Activated T-cell treated with anti-CD3 and anti-CD28 coated beads for 48 hours (primary cell): ENCODE measurements at places on chromosomes 11 and 22.
A peak's percentile ranks its signal among the peaks of the same experiment; 100 is the strongest.

GRCh38 chr22:37784829-37785495, 22.8 kb upstream of the GCAT start:
- no peak for DNase-seq

DNA sequence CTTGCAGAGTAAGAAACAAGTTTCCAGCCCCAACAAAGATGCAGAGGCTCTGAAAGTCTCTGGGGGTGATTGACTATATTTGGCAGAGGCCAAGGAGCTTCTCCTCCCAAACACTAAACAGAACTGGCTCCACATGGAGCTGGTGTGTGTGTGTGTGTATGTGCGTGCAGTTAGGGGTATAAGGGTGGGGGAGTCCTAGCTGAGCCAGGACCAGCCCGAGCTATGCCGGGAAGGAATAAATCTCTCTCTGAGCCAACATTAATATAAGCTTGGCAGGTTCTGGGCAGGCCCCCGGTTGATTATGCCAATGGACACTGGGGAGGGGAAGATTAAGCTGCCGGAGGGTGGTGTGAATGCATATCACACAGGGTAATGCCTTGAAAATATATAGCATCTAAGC, 324.2 kb downstream of the MIAT start:
- DNase-seq, result no peak

GRCh38 chr11:1038921-1039320, 2.4 kb upstream of the MUC6 start:
- DNase-seq, result no peak

GRCh38 chr11:58058276-58059006, 27.7 kb downstream of the OR6Q1 start:
- no peak for DNase-seq

DNA sequence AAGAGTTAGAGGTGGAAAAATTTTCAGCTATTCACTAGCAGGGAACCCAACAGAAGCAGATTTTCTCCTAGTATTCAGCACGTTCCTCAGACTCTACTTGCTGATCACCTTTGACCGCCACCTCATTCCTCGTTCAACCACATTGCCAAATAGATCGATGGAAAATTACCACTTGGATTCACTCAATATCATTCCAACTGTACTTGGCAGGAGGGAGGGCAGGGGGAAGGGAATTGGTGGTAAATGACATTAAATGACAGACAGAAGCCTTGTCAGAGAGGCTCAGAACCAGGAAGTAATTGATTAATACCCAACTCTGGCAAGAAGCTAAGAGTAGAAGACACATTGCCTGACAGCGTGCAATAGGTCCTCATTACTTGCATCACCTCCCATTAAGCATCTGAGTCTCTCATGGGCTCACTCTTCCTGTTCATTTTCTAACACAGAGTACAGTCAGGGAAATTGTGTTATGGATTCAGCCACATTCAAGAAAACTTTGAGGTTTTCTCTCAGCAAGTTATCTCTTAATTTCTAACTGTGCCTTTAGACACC, 240.5 kb upstream of the FAT3 start:
- no peak for DNase-seq

DNA sequence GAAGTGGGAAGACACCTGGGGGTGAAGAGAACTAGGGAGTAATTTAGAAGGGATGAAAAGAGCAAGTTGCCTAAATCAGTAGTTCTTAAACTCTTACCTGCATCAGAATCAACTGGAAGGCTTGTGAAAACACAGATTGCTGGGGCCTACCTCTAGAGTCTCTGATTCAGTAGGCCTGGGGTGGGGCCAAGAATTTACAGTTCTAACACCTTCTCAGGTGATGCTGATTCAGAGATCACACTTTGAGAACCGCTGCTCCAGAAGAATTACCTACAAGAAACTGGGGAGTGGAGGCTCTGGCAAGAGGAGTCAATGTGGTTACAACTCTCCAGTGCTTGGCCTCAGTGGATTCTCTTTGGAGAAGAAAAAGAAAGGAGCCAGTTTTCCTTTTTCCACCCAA, 128.7 kb downstream of the C11orf58 start:
- DNase-seq, result no peak

GRCh38 chr11:20962581-20962980, 293.2 kb downstream of the NELL1 start:
- no peak for DNase-seq

- no peak for DNase-seq
Measured at GRCh38 chr11:130858215-130858614, 58.1 kb downstream of the SNX19 start.

DNA sequence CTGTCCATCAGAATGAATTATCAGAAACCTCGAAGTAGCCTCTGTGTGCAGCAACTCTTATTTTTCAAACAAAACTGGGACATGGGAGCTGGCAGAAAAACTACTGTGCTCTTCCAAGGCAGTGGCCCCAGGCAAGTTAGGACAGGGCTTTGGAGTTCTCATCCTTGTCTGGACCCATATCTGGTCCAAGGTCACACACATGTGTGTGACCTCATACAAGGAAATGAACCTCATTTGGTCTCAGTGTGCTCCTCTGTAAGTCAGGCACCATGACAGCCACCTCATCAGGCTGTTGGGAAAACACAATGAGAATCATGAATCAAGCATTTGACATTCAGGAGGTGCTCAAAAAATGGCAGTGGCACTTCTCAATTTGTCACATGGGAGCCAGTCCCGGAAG, 25.8 kb downstream of the LARGE1 start:
- no peak for DNase-seq

DNA sequence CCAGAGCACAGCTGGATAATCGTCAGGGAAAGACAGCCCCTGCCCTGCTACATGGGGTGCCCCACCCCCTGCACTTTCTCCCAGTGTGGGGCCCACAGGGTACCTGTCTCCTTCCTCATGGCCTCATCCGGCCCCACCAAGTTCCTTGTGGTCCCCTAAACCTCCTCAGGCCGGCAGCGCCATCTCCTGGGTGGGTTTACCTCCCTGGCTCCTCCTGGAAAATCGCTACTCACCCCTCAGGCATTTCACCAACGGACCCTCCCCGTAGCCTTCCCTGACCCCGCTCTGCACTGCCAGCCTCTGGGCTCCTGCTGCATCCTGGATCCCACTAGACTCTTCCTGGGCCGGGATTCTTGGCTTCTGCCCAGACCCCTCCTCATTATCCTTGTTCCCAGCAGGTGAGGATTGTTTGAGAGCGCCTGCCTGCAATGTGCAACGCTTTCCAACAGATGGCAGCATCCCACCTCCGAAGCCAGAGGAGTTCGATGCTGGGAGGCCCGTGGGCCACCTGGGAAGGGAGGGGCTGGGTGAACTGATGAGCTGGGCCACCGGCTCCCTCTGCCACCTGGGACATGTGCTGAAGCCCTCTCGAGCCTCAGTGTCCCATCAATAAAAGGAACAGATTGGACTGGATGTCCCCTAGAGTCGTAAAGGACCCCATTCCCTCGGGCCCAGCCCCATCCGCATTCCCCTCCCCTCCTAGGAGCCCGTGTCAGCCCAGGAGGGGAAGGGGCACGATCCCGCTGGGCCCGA, 44.2 kb upstream of the TTLL12 start:
- DNase-seq, result peak; percentile 61

DNA sequence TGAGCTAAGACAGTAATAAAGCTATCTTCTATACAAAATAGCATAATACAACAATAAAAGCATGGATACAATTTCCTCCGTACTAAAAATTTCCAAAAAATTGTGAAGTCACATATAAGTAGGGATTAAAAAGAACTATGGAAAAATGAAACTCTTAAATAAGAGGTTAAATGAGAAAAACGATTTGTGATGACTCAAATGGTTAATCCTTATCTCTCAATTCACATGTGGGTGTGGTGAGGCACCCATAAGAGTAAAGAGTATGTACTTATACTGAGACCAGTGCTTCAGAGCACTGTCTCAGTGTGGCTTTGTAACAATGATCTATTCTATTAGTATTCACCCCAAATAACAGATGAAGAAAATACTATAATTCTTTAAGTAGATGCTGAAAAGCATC, 25.0 kb upstream of the CCDC34 start:
- DNase-seq, result no peak

- no peak for DNase-seq
Measured at GRCh38 chr22:29797351-29797750, 30.2 kb downstream of the UQCR10 start.

- DNase-seq, result no peak
Measured at GRCh38 chr11:83087035-83087434, 15.3 kb upstream of the RAB30 start.

DNA sequence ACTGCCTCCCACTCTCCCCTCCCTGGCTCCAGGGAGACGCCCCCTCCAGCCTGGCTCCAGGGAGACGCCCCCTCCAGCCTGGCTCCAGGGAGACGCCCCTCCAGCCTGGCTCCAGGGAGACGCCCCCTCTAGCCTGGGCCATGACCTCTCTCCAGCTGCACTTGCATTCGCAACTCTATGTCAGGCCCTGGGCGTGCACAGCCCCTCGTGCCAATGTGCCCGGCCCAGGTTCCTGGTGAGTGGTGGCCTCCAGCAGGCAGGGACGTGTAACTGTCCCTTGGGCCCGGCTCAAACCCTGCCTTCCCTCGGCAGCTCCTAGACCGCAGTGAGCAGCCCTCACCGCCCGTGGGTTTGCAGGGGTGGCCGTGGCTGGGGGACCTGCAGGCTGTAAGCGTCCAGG, 6.9 kb downstream of the MUC6 start:
- no peak for DNase-seq

GRCh38 chr22:48238966-48239365, 1476.5 kb downstream of the TBC1D22A start:
- DNase-seq, result no peak

GRCh38 chr11:118790357-118791110, 430 bp downstream of the DDX6 start:
- DNase-seq, result no peak

DNA sequence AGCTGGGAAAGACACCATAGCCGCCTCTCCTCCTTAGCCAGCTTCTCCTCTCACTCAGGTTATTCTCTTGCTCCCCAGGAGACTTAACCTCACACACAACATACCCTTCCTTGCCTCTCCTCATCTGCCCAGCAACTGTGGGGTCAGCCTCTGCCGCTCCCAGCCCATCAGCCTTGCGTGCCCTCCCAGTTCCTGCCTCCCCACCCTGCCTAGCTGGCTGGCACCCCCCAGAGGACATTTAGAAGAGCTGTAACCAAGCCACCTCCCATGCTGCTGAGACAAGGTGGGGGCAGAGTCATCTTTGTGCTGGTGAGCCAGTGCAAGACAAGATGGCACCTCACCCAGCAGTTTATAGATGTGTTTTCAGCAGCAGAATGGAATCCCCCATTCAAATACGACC, 38.2 kb downstream of the TOM1 start:
- DNase-seq, result no peak

- no peak for DNase-seq
Measured at GRCh38 chr11:67138922-67139321, 19.9 kb downstream of the KDM2A start.

DNA sequence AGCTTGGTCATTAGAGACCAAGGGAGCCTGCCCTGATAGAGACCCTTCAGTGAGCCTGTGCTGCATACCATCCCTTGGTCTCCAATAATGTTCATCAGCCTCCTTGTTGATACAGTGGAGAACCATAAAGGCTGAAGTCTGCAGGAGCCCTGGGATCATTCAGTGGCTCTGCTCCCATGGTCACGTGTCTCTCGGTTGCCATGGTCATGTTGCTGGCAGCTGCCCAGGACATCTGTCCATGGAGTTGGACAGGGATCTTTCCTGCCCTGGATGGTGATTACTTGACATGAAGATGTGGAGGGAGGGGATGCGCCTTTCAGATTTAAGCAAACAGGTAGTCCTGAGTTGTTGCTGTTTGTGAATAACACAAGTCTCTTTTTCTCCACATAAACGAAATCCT, 38.2 kb downstream of the CYB5R2 start:
- no peak for DNase-seq

DNA sequence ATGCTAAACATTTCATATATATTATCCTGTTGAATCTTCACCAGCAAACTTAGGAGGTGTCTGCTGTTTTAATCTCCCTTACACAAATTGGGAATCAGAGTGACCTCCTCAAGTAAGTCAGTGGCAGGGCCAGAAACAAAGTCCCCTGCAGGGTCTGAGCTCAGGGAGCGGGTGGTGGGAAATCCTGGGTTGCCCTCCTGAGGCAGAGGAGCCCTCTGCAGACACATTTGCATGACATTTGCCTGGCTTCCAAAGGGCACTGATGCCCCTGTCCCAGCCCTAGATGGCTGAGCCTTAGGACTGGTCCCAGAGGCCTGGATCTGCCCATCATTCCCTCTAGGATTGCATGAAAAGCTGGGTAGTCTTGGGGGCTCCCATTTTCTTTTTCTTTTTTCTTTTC, 2.1 kb upstream of the INPP5J start:
- no peak for DNase-seq

- DNase-seq, result no peak
Measured at GRCh38 chr11:57634311-57634710, 15.4 kb downstream of the YPEL4 start.

- DNase-seq, result no peak
Measured at GRCh38 chr11:102426000-102426399, 26.6 kb downstream of the TMEM123 start.

GRCh38 chr22:41873391-41873790, 40.5 kb downstream of the SREBF2 start:
- DNase-seq, result no peak

GRCh38 chr22:28043266-28043665, 124.2 kb upstream of the PITPNB start:
- DNase-seq, result no peak

DNA sequence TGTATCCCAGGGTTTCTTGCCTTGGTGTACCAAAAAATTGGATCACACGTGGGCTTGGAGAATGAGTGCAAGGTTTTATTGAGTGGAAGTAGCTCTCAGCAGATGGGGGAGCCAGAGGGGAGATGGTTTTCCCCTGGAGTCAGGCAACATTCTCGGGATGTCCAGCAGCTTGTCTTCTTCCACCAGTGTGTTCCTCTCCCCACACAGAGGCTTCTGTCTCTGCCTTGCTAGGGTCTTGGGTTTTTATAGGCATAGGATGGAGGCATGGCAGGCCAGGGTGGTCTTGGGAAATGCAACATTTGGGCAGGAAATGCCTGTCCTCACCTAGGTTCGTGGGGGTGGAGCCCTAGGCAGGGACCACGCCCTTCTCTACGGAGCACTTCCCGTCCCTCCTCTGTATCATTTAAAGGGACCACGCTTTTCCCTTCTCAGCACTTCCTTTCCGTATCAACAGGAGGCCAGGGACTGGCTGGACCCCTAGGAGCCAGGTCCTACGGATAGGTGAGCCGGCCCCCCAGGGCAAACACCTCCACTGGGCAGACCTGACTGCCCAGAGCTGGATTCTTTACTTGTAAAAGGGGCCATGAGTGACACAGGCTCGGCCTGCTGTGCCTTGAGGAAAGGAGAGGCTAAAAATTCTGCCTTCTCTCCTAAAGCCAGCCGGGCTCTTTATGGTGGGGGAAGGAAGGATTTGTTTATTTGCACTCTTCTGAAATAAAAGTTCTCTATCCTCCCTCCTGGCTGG, 55.3 kb upstream of the CCDC188 start:
- peak; percentile 62 for DNase-seq

GRCh38 chr22:50738649-50739227, 734 bp downstream of the ACR start:
- no peak for DNase-seq

DNA sequence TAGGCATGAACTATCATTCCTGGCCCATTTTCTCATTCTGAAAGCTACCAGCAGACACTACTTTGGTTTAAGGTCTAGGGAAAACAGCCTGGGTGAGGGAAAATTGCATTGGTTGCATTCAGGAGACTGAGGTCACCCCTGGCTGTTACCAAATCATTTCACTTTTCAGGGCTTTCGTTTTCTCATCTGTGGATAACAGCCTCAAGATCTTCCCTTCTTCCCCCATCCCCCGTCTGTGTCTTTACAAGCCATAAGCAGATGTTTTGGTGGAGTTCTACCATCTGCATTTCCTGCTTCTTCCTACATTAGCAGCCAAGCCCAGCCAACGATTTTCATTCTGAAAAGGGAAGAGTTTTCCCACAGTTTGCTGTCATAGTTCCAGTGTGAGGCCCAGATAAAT, 130.4 kb downstream of the HIPK3 start:
- DNase-seq, result no peak

GRCh38 chr22:42902875-42903510, 45.9 kb upstream of the ARFGAP3 start:
- no peak for DNase-seq
